Stimulated activated CD4-positive, alpha-beta T cell treated with anti-CD3 and anti-CD28 coated beads, Interleukin-12 subunit alpha, Interleukin-12 subunit beta, amount 100 ng/mL, for 24 hours (primary cell): ENCODE measurements at places on chromosomes 5 and 9.

DNA sequence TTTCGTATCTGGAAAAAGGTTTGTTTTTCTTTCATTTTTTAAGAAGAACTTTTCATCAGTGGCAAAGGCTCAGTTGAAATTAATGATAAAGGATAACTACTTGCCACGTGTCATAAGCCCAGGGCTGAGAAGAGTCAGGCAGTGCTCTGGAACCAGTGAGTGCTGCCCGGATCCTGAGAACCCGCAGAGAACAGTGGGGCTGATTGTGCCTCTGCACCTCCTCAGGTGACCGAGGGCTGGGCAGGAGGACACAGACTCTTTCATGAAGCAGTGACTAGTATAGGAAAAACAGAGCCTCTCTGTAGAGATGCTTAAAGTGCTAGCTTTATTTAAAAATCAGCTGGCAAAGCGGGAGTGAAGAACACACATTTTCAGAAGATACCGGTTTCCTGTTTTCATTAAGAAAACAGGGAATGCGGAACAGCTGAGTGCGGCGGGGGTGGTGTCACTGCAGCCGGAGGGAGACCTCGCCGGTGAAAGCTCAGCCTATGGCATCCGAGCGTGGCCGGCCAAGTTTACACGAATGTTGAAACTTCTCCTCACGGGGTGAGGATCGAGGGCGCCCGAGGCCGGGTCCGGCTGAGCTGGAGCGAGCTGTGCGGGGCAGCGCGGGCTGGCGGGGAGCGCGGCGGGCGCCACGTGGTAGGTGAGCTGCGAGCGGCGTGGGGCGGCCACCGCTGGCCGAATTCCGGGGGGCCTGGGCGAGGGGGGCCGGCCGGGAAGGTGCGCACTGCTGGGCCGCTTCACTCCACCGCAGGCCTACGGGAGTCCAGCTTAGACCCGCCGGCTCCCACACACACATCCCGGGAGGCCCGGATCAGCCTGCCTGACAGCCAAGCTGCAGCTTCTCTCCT is 134.7 kb upstream of the DMRT1 start:
- no peak for DNase-seq

- no peak for DNase-seq
Observed at GRCh38 chr5:51632793-51633192, 249.5 kb downstream of the ISL1 start.

DNA sequence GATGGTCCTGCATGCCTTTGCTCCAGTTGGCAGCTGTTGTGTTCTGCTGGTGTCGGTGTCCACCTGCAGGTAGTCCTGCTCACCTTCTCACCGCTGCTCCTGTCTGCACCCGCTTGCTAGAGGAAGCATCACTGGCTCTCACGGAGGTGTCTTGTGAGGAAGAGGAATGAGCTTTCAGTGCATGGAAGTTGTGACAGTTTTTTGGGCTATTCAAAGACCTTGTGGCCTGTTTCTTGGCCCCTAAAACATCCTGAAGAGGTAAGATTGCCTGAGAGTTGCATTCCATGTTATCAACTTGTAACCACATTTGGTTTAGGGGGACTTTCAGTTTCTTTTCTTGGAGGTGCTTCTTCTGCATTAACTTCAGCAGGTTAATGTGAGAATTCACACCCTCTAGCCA is 85.6 kb downstream of the MACROH2A1 start:
- no peak for DNase-seq

GRCh38 chr5:143052967-143053682 is 282.9 kb downstream of the ARHGAP26 start:
- DNase-seq, result no peak

DNA sequence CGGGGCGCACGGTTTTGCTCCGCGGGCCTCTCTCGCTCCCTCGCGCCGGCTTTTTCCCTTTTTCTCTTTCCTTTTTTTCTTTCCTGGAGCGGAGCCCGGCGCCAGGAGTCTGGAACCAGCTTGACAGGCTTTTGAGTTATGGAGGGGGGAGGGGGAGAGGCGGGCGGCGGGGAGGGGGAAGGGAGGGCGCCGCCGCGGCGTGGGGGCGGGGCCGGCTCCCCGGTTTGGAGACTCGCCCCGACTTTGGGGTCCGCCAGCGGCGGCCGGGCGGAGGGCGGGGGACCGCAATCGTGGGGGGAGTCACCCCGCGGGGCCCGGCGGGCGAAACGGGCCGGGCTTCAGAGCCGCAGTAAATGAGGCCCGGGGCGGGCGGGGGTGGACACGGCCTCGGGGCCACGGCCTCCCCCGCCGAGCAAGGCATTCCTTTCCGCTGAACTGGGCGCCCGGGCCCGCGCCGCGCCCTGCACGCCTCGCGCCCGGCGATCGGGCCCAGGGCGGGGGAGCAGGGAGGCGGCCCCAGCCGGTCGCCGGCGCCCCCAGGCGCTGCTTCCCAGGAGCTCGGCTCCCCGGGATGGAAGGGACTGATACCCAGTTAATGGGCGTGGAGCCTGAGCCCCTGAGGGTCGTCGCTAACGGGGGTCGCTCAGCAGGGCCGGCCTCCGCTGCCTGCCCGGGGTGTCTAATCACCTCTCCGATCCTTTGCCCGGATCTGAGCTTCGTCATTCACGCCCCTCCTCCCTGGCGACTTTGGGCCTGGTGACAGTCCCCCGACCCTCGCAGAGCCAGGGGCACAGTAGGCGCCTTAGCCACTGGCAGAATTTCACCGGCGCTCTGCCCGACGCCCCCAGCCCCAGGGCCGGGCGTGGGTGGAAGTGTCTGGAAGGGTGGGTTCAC is 138.1 kb downstream of the C9orf50 start:
- DNase-seq, result no peak

- no peak for DNase-seq
Observed at GRCh38 chr9:129344641-129345495, 166.8 kb upstream of the IER5L start.

- DNase-seq, result no peak
Observed at GRCh38 chr9:105332471-105332870, 88.0 kb downstream of the SLC44A1 start.

DNA sequence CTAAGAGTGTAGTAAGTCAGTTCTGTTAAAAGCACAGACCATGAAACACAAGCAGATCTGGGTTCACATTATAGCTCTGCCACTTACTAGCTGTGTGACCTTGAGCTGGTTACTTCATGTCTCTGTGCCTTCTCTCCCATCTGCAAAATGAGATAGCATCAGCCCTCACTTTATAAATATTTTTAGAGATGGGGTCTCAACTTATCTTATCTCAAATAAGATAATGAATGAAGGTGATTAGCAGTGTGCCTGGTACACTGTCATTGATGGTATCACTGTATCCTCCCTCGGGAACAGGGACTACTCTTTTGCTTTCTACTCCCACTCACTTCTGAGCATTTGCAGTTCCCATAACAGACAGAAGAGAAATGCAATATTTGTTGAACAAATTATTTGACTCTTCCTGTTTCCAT is 52.4 kb downstream of the GALNT10 start:
- no peak for DNase-seq

GRCh38 chr5:23994581-23995370 is 487.4 kb downstream of the PRDM9 start:
- DNase-seq, result no peak

- DNase-seq, result no peak
Observed at GRCh38 chr9:18611971-18612370, 138.0 kb downstream of the ADAMTSL1 start.

GRCh38 chr5:6745706-6746222 is 32.5 kb downstream of the TENT4A start:
- no peak for DNase-seq
